NCI-H2171 treated with DMSO at 0.1 percent for 48 hours (cell line): ENCODE measurements at places on chromosomes 1 and 21.

- no peak for DNase-seq
These were observed 1044.4 kb downstream of the ADGRL2 start for GRCh38 chr1:82844911-82845827.

DNA sequence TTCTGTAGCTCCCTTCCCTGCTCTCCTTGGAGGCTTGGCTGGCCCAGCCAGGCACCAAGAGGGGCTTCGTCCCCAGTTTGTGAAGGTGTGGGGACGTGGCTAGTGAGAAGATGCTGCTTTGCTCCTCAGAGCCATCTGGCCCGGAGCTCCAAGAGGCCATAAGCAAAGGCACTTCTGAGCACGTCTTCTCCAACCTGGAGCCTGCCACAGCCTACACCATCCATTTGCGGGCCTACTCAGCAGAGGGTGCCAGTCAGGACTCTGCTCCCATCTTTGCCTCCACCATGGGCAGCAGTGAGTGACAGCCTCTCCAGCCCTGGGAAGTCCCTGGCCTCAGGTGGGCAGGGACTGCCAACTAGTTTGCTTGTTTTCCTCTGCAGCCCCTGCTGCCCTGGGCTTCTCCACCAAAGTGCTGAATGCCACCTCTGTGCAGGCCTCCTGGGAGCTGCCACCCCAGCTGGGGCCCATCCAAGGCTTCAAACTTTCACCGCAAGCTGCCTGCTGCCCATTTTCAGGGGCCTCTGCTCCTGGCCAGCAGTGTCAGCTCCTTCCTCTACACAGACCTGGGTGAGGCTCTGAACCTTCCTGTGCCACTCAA is 25.9 kb downstream of the SLC27A3 start:
- no peak for DNase-seq

DNA sequence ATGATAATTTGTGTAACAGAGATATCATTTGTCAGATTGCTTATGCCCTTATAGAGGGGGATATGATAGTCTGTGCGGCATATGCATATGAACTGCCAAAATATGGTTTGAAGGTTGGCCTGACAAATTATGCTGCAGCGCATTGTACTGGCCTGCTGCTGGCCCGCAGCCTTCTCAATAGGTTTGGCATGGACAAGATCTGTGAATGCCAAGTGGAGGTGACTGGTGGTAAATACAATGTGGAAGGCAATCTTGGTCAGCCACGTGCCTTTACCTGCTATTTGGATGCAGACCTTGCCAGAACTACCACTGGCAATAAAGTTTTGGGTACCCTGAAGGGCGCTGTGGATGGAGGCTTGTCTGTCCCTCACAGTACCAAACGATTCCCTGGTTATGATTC is 82.4 kb downstream of the ZMYM4 start:
- no peak for DNase-seq

- DNase-seq, result no peak
These were observed 13.9 kb downstream of the SORT1 start for GRCh38 chr1:109383854-109384253.

DNA sequence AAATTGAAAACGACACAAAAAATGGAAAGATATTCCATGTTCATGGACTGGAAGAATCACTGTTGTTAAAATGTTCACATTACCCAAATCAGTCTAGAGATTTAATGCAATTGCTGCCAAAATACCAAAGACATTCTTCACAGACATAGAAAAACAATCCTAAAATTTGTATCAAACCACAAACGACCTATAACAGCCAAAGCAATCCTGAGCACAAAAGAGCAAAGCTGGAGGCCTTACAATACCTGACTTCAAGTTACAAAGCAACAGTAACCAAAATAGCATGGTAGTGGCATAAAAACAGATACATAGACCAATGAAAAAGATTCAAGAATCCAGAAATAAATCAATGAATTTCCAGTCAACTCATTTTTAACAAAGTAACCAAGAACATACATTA is 1077.3 kb downstream of the KCNT2 start:
- DNase-seq, result no peak

- no peak for DNase-seq
These were observed 108.0 kb downstream of the ENAH start for GRCh38 chr1:225544924-225545323.
